GM12878 (cell line): ENCODE measurements at places on chromosomes 12 and 14.

- no peak for DNase-seq
These were observed 121.3 kb downstream of the PTPRO start for GRCh38 chr12:15443611-15444010.

DNA sequence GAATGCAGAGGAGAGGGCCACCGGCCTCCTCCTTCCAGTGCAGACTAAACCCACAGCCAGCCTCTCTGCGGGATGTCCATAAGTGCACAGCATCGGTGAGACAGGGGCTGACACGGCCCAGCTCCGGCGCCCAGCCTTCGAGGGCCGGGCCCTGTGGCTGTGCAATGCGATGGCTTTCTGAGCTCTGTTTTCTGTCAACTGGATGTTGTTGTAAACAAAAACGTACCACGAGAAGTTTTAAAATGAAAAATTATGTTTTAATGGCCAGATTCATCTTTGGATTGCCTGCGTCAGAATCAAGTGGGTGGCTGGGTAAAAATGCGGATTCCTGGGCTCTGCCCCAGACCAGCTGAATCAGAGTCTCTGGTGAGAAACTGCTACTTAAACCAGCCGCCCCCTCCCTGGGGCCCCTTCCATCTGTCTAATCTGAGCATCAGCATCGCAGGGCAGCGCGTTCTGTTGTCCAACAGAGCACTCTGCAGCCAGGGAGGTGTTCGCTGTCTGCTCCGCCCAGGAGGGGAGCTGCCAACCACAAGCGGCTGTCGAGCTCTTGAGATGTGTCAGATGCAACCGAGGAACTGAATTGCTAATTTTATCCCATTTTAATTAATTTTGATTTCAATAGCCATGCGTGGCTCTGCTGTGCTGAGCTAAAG lies 133.4 kb downstream of the RFLNA start:
- DNase-seq = no peak

DNA sequence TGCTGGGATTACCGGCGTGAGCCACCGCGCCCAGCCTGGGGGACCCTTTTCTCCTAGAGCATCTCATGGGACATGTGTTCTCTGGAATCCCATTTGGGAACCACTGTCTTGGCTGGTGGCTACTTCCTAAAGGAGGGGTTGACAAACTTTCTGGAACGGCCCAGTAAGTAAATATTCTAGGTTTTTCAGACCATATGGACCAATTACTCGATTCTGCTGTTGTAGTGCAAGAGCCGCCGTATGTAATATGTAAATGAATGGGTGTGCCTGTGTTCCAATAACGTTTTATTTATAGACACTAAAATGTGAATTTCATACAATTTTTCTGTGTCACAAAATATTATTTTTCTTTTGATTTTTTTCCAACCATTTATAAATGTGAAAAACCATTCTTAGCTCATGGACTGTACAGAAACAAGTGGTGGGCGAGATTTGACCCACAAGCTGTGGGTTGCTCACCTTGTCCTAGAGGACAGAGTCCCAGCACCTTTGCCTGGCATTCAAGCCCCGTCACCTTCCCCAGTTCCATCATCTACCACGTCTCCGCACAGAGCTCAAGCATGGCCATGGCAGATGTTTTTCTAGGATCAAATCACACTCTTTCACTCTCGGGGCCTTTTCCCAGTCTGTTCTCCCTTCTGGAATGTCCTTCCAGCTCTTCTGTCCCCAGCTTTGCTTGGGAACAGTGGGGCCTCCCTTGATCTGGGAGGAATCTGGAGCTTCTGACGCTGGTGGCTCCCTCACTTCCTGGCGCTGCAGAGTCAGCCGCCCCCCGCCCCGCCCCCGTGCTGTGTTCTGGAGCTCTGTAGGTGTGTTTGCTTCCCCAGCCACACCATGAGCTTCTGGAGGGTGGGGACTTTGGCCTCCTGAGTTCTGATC lies 17.9 kb upstream of the RCOR1 start:
- DNase-seq = no peak

DNA sequence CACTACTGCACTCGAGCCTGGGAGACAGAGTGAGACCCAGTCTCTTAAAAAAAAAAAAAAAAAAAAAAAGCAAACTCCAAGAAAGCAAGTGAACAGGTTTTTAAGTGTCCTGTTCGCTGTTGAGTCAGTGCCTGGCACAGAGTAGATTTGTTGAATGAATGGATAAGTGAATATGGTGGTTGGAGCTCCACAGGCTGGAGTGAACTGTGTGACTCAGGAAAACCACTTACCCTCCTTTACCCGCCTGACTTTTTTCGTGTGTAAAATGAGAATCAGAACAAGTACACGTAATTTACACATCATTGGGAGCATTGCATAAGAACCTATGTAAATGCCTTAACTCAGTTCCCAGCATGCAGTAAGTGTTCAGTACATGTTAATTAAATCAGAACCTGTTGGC lies 24.0 kb upstream of the ESRRB start:
- DNase-seq = no peak

DNA sequence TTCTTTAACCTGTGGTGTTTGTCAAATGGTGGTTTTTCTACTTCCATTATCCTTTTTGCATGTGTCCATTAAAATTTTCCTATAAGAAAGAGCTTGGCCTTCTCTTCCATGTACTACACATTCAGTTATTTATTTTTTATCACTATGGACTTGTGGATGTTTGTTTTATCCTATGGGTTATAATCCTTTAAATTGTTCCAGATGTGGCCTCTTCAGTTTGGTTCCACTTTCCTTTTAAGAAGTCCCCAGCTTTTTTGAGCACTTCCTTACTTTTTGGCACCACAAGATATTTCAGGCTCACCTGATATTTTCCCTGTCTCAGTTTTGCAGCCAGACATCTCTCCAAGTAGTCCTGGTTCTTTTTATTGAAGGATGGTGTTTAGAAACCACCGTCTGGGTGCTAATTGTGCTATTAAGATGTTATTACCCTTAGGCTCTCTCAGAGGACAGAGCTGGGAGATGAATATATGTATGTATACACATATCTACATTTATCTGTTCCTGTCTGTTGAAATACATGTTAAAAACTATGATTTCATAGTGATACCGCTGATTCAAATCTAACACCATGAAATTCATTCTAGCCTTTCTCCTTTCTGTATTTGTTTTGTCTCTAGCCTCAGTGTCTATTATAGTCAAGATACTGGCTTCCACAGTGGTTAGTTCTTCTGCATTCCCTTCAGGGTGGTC lies 408.5 kb upstream of the RGS6 start:
- DNase-seq = peak; percentile 76

GRCh38 chr14:45699471-45699870 lies 446.5 kb upstream of the MIS18BP1 start:
- no peak for DNase-seq

DNA sequence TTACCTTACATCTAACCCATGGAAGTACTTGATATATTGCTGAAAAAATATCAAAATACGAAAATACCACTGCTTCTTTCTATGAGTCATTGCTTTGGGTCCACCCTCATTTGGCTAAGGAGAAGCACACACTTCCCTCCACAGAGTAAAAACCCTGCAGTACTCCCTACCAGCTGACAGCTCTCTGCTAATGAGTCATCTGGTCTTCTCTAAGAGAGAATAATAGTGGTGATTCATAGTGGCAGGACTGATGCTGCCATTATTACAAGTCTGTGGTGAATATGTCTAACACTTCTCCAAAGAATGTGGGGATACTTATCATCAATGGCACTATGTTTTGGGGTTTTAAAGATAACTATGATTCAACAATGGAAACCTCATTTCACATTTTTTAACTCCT lies 90.7 kb downstream of the PPFIA2 start:
- no peak for DNase-seq

GRCh38 chr12:120998435-120998834 lies 17.9 kb downstream of the C12orf43 start:
- DNase-seq = no peak

- no peak for DNase-seq
These were observed 15.3 kb downstream of the VPS37B start for GRCh38 chr12:122880668-122881067.

- DNase-seq = no peak
These were observed 299.6 kb downstream of the DIO2 start for GRCh38 chr14:79911744-79912143.

DNA sequence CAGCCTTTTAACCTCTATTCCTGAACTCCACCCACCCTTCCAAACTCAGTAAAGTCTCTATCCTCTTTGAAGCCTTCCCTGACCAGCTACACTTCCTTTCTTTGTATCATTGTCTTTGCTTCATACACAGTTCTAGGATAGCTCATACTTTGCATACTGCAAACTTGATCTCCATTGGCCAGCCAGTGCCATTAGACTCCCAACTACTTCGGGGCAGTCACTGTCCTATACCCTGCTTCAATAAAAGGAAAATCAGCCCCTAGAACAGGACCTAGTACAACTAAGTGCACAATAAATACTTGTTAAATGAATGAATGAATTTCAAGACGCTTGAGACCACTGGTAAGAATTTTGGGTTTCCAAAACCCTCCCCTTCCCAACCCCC lies 521 bp upstream of the PIP4K2C start:
- no peak for DNase-seq

DNA sequence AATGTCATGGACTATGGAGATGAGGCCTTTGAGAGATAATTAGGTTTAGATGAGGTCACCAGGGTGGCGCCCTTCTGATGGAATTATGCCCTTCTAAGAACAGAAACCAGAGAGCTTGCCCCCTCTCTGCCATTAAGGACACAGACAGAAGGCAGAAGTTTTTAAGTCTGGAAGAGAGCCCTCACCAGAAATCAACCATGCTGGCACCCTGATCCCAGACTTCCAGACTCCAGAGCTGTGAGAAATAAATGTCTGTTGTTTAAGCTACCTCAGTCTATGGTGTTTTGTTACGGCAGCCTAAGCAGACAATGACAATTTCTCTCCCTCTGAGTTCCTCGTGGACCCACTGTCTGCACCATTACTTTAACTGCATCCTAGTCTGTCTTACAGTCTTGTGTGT lies 382.0 kb downstream of the GXYLT1 start:
- DNase-seq = no peak

- DNase-seq = peak; percentile 19
These were observed 115.2 kb upstream of the PELI2 start for GRCh38 chr14:56002876-56003625.

GRCh38 chr12:68759852-68760251 lies 13.9 kb downstream of the SLC35E3 start:
- DNase-seq = no peak

DNA sequence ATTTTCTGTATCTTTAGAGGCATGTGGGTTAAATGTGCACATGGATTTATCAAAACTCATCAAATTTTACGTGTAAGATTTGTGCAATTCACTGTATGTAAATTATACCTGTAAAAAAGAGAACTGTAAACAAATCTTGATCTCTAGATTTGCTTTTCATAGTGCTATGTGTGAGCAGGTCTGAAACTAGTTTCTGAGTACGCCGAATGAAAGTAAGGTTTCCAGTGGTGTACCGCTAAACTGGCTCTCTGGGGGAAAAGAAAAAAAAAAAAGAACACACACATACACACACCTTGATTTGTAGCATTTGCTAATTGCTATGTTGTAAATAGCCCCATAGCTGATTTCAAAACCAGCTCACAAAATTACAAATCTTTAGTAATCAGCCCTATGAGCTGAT lies 8.6 kb upstream of the SLC41A2 start:
- DNase-seq = peak; percentile 68

DNA sequence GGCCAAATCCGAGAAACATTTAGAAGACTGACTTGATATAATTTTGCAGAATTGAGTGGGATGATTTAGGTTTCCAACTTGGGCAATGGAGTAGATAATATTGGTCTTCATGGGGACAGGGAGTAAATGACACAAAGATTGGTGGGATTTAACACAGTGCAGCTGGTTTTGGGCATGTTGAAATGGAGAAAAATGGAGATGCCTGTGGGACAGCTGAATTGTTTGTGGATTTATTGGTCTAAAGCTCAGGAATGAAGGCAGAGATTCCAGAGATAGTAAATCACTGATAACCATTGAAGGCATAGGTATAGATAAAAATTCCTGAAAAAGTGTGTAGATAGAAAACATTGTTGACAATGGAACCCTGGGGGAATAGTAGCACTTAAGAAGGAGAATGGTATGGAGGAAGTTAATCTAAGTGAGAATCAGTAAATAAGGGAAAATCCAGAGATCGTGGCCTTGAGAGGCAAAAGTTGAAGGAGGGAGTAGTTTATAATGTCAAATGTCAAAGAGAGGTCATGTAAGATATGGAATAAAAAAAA lies 120.9 kb upstream of the ATP2B1 start:
- DNase-seq = no peak

GRCh38 chr12:57134949-57135348 lies 6.7 kb downstream of the LRP1 start:
- DNase-seq = no peak

DNA sequence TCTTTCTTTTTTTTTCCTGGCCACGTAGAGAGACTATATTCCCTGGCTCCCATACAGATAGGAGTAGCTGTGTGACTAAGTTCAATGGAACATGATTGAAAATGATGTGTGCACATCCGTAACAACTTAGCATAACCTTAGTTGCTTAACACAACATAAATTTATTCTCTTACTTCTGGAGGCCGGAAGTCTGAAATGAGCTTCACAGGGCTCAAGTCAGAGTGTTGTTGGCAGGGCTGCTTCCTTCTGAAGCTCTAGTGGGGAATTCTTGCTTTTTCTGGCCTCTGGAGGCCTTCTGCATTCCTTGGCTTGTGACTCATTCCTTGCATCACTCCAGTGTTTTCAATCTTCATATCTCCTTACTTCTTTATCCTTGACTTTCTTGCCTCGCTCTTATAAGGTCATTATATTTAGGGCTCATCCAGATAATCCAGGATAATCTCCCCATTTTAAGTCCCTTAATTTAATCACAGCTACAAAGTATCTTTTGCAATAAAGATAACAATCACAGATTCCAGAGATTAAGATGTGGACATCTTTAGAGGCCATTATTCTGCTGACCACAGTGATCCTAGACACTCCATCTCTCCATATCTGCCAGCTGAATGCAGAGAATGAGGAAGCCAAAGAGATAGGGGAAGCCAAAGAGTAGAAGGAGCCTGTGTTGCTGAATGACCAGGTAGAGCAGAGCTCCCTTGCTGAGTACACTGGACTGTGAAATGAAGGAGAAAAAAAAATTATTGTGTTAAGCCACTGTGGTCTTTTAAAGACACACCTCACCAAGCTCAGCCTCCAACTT lies 21.0 kb upstream of the SNX6 start:
- no peak for DNase-seq

DNA sequence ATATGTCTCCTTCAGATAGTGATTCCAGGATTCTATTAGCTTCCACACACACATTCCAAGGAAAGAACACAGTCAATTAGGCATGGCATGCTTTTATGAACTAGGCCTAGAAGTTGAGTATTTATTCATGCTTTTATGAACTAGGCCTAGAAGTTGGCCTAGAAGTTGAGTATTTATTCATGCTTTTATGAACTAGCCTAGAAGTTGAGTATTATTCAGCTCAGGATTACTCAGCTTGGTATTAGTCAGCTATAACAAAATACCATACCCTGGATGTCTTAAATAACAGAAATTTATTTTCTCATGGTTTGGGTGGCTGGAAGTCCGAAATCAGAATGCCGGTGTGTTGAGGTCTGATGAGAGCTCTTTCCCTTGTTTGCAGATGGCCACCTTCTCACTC lies 442.7 kb upstream of the FLRT2 start:
- no peak for DNase-seq

GRCh38 chr12:124621296-124621660 lies 53.9 kb upstream of the NCOR2 start:
- no peak for DNase-seq

GRCh38 chr12:31057671-31058070 lies 16.0 kb upstream of the DDX11 start:
- DNase-seq = no peak
